ENCODE measurements at places on chromosomes 16 and 17. TPM values are rescaled to one million over a fixed set of nuclear protein-coding genes. Genes with fewer than 3 reads are reported as not detected.

DNA sequence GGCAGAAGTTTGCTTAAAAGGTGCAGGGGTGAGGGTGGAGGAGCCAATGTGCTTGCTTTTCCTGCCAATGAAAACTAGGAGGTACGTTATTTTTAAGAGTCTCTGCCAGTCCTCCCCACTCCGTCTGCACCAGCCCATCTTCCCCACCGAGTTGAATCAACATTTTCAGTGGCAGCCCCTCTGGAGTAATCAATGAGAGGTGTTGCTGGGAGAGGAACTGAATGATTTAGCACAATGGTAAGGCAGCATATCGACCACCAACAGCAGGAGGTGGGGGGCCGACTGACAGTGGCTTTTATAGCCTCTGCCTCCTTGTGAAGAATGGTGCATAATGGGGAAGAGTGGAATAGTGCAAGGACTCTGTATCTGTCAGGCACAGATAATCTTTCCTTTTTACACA is 1465.0 kb upstream of the GOT2 start:
- DNase-seq = no peak

GRCh38 chr17:78364436-78365281 is 4.8 kb upstream of the SOCS3 start:
- DNase-seq = no peak

GRCh38 chr17:80791758-80792284 is 199.8 kb upstream of the CHMP6 start:
- no peak for DNase-seq

The NUTF2 gene
- 183 TPM for total RNA-seq

DNA sequence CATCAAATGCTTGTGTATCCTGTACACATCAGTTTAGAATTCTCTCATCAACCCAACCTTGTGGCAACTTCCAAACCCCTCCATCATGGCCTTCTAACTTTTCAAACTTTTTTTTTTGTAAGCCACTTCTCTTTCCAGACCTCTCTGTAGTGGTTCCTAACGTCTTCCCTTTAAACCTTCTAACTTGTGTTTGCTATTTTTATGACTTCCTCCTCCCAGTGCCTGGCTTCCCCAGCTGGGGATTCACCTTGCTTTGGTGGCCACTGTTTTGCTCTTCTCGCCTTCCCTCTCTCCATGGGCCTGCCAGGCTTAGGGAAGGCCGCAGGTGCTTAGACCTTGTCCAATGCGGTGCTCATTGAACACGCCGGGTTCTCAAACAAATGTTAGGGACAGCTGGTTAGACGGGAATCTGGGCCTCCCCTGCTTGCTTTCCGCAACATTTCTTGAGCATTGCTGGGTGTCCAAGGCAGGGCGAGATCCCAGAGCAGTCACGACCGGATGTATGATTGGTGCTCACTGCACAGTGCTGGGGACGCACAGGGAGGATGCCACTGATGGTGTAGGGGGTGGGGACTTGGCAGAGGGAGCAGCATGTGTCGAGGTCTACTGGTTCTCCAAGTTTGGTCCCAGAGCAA is 1.1 kb upstream of the XYLT2 start:
- DNase-seq = no peak

The SCNN1B gene
- 3.4 TPM for total RNA-seq

- DNase-seq = no peak
Measured at GRCh38 chr17:43892647-43892952, 14.7 kb downstream of the MPP2 start.

- DNase-seq = peak; percentile 73
Measured at GRCh38 chr17:76075364-76076145, 974 bp downstream of the GALR2 start.

- no peak for DNase-seq
Measured at GRCh38 chr16:11677451-11677951, 9.2 kb downstream of the SNN start.

DNA sequence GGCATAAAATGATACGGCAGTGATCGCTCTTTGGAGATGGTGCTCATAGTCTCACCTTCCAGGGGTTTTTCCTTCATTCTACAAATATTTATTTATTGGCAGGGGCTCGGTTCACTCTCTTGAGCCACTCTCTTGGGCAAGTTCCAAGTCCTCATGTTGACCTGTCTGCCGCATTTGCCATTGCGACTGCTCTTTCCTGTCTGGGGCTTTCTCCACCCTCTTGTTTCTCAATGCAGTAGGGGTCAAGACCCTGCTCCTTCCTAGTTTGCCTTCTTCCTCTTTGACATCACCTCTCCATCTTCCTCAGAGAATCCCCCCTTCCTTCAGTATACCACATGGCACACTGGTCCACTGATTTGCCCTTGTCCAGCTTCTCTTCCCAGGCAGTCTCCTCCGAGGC is 21.9 kb upstream of the LRRC75A start:
- no peak for DNase-seq

GRCh38 chr17:77542551-77543490 is 402.1 kb downstream of the SEC14L1 start:
- peak; percentile 86 for DNase-seq

GRCh38 chr17:17035490-17035889 is 6.8 kb upstream of the MPRIP start:
- DNase-seq = no peak

The SMIM22 gene
- total RNA-seq = 1.9 TPM

DNA sequence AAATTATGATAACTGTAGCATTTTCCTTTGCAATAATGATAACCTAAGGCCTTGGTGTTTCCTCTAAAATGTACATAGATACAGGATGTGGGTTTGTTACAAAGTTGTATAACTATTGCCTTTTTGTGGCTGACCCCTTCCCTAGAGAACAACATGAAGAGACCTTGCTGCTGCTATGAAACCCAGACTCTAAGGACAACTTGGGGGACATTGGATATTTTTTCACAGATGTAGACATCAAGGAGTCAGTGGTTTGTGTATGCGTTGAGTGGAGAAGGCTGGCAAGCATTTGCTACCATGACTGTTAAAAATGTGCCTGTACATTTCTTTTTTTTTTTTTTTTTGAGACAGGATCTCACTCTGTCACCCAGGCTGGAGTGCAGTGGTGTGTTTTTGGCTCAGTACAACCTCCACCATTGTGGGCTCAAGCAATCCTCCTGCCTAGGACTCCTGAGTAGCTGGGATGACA is 12.3 kb downstream of the HMOX2 start:
- no peak for DNase-seq

The CACNA1G gene
- 6.7 TPM for total RNA-seq

- no peak for DNase-seq
Measured at GRCh38 chr16:70257391-70257790, 5.7 kb upstream of the EXOSC6 start.

DNA sequence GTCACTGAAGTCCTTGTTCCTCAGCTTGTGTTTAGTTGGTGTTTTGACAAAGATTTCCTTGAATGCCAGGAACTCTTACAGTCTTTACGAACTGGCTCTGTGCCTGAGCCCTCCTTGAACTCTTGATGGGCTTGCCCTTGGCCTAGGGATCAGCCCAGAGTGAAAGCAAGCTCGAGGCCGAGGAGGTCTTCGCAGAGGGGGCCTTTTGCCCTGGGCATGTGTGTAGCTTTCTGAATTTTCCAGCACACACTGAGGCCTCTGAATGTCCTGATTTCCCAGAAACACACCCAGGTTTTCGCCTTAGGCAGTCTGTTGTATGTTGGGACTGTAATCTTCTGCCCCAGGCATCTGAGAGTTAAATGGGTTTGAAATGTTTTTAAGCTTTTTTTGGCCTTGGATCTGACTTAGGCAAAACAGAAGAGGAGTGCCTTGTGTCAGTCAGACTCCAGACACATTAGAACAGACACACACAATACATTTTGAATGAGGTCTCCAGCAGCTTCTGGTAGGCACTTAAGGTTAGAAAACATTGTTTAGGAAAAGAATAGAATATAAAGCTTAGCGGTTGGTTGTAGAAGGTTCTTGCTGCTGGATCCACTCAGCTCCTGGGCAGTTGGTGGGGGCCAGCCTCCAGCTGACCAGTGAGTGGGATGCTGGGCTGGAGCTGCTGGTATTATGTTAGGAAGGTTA is 17.1 kb downstream of the FOXK2 start:
- DNase-seq = no peak

GRCh38 chr17:60989846-60990245 is 312.2 kb downstream of the BCAS3 start:
- DNase-seq = no peak

The SLC35G6 gene
- total RNA-seq = 0.18 TPM

GRCh38 chr17:82449131-82449882 is 1.2 kb downstream of the CYBC1 start:
- peak; percentile 42 for DNase-seq

DNA sequence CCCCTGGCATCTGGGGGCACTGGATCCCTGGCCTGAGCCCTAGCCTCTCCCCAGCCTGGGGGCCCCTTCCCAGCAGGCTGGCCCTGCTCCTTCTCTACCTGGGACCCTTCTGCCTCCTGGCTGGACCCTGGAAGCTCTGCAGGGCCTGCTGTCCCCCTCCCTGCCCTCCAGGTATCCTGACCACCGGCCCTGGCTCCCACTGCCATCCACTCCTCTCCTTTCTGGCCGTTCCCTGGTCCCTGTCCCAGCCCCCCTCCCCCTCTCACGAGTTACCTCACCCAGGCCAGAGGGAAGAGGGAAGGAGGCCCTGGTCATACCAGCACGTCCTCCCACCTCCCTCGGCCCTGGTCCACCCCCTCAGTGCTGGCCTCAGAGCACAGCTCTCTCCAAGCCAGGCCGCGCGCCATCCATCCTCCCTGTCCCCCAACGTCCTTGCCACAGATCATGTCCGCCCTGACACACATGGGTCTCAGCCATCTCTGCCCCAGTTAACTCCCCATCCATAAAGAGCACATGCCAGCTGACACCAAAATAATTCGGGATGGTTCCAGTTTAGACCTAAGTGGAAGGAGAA is 13.5 kb downstream of the STH start:
- DNase-seq = no peak

The FBXO39 gene
- total RNA-seq = not detected

The AANAT gene
- total RNA-seq = 0.57 TPM

The DOC2A gene
- total RNA-seq = 16.4 TPM

The TMEM235 gene
- total RNA-seq = 0.24 TPM

DNA sequence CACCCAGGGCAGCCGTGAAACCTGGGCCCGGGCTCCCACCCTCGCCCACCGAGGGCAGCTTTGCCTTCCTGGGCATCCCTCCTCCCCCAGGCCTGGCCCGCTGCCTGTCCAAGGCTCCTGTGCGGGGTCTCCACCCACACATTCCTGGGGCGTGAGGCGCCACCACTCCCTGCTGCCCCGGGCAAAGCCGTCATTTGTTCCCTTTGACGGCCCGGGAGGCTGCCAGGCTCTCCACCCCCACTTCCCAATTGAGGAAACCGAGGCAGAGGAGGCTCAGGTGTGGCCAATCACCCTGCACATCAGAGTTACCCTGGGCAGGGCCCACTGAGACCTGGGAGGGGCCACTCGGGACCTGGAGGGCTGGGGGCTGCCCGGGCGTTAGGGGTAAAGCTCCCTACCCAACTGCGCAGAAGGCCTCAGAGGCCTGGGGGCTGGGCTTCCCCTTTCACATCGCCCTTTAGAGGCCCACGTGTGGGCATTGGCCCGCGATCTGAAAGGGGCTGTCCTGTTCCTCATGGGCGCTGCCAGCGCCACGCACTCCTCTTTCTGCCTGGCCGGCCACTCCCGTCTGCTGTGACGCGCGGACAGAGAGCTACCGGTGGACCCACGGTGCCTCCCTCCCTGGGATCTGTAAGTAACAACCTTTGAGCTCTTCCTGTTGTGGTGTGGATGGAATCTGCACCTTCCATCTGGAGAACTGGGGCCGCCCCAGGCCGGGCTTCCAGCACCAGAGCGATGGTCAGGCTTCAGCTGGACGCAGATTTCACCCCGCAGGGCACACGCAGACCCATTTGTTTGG is at the start of gene MSLN:
MSLN (plus strand) TSS at position 190 of the 799 bp plus-strand sequence. CDS start 1,947 bp downstream, outside the sequence.
- DNase-seq = no peak

DNA sequence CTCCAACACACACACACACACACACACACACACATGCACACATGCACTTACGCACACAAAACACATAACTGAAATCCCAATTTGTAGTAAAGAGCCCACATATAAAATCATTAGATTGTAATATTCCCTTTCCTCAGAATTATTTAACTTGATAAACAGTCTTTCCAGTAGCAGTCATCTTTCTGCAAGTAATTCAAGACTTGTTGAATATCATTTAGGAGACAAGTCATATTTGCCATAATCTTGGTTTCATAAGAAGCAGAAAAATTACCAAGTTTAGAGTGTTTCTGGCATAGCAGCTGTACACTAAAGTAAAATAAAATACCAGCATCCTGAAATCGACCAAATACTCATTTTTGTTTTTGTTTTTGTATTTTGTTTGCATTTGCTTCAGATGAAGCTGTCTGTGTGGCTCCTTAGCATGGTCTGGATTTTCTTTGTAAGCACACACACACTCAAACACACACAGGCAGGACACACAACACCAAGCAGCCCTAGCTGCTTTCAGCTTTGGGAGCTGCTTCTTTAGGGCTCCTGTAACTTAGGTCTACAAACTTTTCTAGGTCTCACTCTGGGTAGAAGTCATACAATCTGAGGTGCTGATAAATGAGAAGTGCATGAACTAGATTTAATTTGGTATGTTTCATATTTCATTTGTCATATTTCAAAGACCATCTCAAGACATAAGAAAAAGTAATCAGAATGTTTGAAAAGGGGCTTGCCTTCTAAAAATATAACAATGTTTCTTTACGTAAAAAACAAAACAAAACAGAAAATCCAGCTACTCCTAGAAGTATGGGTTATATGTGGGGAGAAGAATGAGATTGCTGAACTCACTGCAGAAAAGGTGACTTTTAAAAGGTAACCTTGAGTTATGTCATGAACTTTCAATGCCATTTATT is 3.0 kb downstream of the SALL1 start:
- DNase-seq = no peak

DNA sequence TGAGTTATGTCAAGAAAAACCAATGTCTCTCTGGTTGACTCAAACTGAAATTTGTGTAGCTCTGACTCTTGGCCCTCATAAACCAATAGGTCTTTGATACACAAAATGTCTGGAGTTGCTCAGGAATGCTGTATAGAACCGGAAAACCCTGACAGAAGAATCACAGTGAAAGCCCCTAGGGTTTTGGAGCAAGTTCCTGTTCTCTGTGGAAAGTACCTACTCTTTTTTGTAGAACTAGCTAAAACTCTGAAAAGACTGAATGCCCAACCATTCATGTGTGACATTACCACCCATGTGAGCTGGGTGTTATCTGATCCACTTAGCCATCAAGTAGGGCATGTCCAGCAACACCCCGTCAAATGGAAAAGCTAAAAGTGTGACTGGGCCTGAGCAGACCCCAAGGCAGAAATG is 28.8 kb downstream of the CCL4 start:
- DNase-seq = no peak

The SPATA22 gene
- not detected for total RNA-seq

The SKAP1 gene
- total RNA-seq = 0.30 TPM

DNA sequence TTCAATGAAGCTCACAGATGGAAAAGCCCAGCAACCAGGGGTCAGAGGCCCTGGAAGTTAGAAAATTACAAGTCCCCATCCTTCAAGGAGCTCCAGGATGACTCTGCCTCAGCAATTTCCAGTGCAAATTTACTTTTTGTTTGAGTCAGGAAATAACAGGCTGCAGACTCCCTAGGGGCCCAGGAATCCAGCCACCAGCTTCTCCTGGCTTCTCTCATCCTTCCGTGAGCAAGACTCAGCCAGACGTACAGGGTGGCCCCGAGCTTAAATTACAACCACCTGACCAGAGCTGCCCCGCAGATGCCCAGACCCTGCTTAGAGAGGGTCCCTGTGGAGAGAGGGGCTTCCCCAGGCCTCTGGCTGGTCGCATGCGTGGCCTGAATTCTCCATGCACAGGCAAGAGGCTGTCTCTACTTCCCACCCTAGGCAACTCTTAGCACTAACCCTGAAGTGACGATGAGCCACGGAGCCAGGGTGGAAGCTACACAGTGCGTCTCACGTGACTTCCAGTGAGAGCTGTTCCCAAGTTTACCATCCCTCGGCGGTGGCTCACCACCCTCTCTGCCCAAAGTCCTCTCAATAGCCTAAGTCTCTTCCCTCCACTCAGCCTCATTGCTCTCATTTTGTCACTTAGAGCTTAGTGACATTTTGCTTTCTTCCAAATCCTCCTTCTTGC is 27.1 kb downstream of the GPR142 start:
- DNase-seq = no peak

All from WTC11 (cell line).